ENCODE measurements at places on chromosomes 12 and 14. TPM values are rescaled to one million over a fixed set of nuclear protein-coding genes. Genes with fewer than 3 reads are reported as not detected.

NRIP2 gene
- total RNA-seq, result not detected

POC1B gene
- total RNA-seq, result 24.3 TPM

KERA gene
- not detected for total RNA-seq

SLC38A4 gene
- total RNA-seq, result 1.1 TPM

RNFT2 gene
- 3.3 TPM for total RNA-seq

DPPA3 gene
- not detected for total RNA-seq

SLC22A17 gene
- 4.8 TPM for total RNA-seq

LRRC43 gene
- total RNA-seq, result not detected

SERPINA9 gene
- total RNA-seq, result not detected

DYRK2 gene
- 75.8 TPM for total RNA-seq

IRAK4 gene
- total RNA-seq, result 38.0 TPM

DIO3 gene
- not detected for total RNA-seq

NAP1L1 gene
- total RNA-seq, result 71.6 TPM

ADAMTS20 gene
- not detected for total RNA-seq

TEX52 gene
- total RNA-seq, result not detected

PROX2 gene
- total RNA-seq, result not detected

KRT78 gene
- not detected for total RNA-seq

AKAP3 gene
- total RNA-seq, result 3.0 TPM

GALNT9 gene
- total RNA-seq, result not detected

PTHLH gene
- total RNA-seq, result not detected

ASCL1 gene
- total RNA-seq, result not detected
